Pericardium fibroblast (primary cell): ENCODE measurements at places on chromosomes 4 and X. TPM values are rescaled to one million over a fixed set of nuclear protein-coding genes. Genes with fewer than 3 reads are reported as not detected.

The DMP1 gene
- total RNA-seq = not detected in 2 replicates

The CSN1S1 gene
- not detected in 2 replicates for total RNA-seq

The SLC7A11 gene
- total RNA-seq = 16.2 and 21.2 TPM in 2 replicates

The NWD2 gene
- total RNA-seq = not detected in 2 replicates

The CFI gene
- total RNA-seq = 16.7 and 38.8 TPM in 2 replicates
